Activated CD4-positive, alpha-beta T cell treated with anti-CD3 and anti-CD28 coated beads, Interleukin-2, Interleukin-4, amounts not matched to agents 100 ng/mL and 50 ng/mL, durations not matched to agents 16 hours and 8 hours (primary cell): ENCODE measurements at places on chromosomes 7 and 10.

GRCh38 chr10:111338805-111339204, 262.0 kb downstream of the ADRA2A start:
- no peak for DNase-seq

DNA sequence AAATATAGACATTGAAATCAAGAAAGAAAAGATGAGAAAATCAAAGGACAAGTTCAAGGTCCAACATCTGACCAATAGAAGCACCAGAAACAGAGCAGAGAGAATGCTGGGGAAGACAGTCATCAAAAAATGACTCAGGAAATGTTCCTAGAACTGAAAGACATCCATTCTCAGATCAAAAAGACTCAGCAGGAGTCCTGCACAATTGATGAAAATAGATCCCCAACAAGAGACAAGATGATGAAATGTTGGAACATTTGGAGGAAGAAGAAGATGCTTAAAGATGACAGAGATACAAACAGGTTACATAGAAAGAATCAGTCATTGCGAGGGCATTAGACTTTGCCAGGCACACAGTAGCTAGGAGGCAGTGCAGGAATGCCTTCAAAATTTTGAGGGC, 30.0 kb upstream of the EIF5AL1 start:
- no peak for DNase-seq

DNA sequence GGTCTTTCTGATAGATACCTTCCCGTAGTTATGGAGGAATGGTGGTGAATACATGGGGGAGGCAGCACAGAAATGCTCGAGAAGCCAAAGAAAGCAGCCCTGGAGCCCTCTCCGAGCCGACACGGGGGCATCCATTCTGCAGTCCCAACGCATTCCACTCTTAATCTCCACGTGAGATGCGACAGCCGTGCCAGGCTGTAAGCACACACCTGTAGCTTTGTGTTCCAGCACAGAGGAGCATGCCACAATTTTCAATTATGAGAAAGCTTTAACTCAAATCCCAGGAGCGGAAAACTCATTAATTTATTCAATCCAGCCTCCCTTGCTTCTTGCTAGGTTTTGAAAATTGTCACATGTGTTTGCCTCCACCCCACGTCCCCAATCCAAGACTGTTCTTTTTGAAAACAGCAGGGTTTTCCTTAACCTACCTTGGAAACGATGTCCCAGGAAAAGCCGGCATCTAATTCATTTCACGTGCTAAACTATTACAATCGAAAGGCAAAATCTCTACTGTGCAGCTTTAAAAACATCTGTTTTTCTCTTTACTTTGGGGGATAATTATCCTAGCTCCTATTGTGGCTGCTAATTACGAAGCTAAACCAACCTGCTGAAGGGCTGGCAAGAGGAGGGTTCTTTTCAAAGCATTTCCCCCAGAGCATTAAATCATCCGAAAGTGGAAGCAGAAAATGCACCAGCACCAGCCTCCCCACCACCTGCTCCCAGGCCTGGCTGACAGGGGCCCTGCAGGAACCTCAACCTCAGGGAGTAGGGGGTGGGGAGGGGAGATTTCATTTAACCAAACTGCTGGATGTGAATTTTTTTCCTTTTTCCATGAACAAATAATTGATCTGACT, 56.0 kb upstream of the CHST15 start:
- no peak for DNase-seq

DNA sequence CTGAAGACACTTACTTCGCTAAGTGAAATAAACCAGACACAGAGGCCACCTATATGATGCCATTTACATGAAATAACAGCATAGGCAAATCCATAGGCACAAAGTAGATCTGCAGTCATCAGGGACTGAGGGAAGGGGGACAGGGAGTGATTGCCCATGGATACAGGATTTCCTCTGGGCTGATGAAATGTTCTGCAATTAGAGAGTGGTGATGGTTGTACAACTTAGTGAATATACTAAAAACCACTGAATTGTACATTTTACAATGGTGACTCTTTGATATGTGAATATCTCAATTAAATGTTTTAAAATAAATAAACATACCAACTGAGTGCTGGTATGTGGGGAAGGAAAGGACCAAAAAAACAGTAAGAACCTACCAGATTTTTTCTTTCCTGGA, 20.4 kb downstream of the PPA1 start:
- no peak for DNase-seq

GRCh38 chr7:117119192-117119924, 166.1 kb downstream of the ST7 start:
- peak; percentile 73 for DNase-seq

DNA sequence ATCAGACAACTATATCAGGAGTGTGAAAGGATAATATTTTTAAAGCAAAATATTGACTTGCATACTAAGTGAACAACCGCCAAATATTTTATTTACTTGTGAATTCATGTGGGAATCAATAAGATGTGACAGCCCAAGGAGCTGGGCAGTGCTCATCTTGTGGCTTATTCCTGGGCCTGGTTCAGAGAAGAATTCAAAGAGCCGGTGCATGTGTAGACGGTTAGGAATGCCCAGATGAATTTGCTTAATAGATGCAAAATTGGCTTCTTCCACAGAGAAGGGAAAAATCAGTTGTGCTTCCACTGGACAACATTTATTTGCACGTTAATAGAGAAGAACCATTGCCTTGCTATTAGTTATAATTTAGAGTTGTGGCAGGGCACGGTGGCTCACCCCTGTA, 4.4 kb downstream of the MYL7 start:
- DNase-seq: no peak

DNA sequence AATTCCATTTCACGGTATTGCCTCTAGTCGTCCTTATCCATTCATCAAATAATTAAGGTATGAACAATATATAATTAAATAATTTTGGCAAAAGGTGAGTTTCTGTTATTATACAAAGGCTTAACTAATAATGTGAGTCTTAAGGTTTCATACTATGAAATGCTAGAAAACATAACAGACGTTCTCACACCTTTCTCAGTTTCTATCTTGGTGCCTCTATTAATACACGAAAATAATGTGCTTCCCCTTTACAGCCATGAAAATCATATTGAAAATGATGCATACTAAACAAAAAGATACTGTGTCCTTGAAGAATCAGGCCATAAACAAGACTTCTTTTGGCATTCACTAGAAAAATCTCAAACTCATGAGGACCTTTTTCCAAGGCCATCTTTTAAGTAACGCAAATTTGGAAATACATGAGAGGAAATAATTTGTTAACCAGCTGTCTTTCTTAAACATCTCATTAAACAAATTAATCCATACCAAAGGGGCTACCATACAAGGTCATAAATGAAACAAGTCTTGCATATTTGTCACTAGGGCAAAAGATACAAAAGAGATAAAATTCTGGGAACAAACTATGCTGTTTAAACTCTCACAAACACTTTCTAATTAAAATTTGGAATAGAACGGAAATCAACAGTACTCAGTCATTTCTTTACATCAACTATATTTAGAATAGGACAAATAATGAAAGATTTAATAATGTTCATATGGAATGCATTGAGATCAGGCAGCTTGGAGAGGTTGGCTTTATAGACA, 53.9 kb upstream of the CAV2 start:
- DNase-seq: no peak

DNA sequence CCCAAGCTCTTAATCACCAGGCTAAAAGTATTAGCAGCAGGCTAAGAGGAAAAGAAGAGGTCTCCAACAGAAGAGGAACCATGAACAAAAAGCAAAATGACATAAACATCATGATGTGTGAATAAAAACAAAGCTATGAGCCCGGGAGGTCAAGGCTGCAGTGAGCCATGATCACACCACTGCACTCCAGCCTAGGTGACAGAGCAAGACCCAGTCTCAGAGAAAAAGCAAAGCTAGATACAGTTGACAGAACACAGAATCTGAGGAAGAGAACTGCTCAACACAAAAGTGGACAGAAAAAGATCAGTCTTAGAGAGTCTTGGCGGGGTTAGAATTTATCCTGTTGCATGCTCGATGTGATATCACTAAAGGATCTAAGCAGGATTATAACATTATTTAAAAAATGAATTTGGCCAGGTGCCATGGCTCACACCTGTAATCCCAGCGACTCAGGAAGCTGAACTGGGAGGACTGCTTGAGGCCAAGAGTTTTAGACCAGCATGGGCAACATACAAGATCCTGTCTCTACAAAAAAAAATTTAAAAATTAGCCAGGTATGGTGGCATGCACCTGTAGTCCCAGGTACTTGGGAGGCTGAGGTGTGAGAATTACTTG, 37.5 kb downstream of the NT5C2 start:
- DNase-seq: no peak

DNA sequence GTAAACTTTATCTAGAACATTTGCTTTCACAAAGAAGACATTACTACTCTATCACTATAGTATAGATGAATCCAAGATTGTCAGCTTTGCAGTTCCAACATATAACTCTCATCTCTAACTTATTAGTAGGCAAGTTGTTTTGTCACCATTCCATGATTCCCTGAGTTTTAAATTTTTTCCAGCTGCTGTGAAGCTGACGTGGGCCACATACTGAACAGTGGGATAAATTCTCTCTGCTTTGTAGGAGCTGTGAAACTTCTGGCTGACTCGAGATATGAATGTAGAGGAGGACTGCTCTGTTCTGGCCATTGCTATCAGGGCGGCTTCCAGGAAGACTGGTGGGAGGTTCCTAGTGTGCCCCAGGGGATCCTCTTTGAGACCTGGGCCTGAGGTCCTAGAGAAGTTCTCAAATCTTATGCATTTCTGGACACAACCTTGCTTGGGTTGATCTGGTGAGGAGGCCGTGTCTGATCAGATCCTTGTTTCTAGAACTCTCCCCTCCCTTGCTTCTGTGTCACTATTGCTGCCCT, 58.0 kb downstream of the LSMEM1 start:
- DNase-seq: no peak

DNA sequence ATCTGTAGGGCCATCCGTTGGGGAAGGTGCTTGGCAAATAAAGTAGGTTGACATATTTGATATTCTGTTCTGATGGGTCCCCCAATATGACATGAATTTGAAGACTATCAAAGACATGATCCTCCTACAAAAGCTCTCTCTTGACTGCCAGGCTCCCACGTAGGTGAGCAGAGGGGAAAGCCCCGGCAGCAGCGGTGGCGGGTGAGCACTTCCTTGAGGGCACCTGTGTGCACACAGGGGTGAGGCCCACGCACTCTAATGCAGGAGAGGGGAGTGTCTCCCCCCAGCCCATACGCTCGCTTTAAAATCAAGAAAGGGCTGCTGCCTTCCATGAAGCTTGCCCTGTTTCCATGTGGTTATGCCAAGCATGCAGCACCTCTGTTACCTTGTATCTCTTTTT, 100.4 kb downstream of the TAX1BP1 start:
- DNase-seq: no peak

- no peak for DNase-seq
Measured at GRCh38 chr7:110486549-110486948, 604.4 kb upstream of the LRRN3 start.

- DNase-seq: no peak
Measured at GRCh38 chr10:16995867-16996529, 133.6 kb downstream of the CUBN start.

GRCh38 chr10:103569896-103570295, 76.4 kb downstream of the NEURL1 start:
- no peak for DNase-seq

DNA sequence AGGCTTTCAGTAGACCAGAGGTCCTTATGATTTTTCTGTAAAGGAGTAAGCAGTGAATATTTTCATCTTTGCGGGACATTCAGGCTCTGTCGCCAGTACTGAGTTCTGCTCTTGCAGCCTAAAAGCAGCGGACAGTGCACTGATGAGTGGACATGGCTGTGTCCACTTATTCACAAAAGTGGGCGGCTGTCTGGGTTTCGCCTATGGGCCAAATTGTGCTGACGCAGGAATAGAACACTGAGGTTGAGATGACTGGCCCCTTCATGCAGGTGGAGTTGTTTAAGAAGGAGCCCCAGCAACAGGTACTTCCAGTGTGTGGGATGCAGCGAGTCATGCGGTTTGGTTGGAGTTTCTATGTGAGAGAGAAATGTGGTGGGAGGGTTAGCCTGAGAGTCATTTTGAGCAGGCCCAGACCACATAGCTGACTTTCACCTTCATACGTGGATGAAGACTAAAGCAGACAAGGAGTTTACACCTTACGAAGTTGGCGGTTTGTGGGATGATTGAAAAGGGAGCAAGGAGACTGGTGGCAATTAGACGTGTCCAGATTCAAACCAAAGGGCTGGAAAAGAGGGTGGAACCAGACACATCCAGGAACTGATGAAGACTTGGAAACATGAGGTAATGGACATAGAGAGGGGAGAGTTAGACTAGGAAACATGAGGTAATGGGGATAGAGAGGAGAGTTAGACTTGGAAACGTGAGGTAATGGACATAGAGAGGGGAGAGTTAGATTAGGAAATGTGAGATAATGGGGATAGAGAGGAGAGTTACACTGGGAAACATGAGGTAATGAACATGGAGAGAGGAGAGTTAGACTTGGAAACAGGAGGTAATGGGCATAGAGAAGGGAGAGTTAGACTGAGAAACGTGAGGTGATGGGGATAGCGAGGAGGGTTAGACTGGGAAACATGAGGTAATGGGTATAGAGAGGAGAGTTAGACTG, 38.2 kb downstream of the WDR37 start:
- peak; percentile 78 for DNase-seq

DNA sequence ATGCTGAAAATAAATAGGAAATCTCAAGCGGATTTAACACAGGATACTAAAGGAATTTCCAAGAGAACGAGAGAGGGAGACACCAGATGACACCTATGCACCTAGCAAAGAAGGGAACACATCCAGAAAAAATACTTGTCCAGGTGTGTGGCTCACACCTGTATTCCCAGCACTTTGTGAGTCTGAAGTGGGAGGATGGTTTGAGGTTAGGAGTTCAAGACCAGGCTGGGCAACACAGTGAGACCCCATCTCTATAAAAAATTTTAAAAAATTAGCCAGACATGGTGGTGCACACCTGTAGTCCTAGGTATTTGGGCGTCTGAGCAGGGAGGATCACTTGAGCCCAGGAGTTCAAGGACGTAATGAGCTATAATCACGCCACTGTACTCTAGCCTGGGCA, 11.2 kb upstream of the CAPZA2 start:
- no peak for DNase-seq

DNA sequence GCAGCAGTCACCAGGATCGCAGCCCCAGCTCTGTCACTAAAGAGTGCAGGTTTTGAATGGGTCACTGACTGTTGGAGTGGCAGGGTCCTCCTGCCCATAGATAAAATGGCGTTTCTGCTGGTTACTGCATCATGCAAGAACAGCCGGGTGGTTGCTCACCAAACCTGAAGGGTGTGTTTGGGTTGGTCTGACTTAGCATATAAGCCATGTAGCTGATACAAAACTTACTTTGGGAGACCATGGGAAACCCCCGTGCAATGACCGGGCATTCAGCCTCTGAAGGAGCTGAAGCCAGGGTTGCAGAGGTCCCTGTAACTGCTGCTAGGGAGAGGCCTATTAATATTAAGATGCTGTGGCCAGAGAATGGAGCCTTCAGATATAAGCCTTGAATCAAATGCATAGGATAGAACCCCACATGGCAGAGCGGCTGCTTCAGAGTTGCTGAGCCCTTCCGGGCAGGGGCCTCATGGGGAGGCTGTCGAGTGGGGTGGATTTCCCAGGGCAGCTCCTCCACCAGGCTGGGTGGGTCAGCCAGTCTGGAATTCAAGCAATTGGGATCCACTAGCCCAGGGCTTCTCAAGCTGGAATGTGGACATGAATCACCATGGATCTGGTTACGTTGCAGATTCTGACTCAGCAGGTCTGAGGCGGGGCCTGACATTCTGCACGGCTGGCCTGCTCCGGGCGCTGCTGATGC, 70.9 kb upstream of the CTBP2 start:
- DNase-seq: no peak

- no peak for DNase-seq
Measured at GRCh38 chr7:143503261-143503660, 25.6 kb downstream of the TAS2R41 start.
